ENCODE measurements at places on chromosomes 7 and 10.

DNA sequence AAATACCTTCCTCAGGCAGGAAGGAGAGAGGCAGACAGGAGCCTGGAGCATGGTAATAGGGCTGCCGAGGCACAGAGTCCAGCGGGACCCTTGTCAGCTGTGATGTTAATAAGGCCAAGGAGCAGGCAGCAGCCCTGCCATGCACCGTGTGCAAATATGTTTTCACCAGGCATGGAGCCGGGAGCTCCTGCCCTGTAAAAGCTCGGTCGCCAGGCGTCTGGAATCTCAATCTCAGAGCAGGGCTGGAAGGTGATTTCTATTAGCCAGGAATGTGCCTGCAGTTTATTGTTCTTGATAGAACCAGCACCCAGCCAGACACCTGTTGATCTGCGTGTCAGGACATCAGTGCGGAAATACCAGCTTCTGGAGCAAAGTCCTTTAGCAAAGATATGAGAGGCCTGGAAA lies 469.8 kb downstream of the GLRX3 start:
- DNase-seq = no peak
- H3K27me3 ChIP-seq = peaks cover 1% of the 10 kb centered on the region
- H3K36me3 ChIP-seq = no peaks in the 10 kb centered on the region
- no peak overlapping the region for H3K4me3 ChIP-seq
- H3K4me1 ChIP-seq = no peaks in the 10 kb centered on the region

DNA sequence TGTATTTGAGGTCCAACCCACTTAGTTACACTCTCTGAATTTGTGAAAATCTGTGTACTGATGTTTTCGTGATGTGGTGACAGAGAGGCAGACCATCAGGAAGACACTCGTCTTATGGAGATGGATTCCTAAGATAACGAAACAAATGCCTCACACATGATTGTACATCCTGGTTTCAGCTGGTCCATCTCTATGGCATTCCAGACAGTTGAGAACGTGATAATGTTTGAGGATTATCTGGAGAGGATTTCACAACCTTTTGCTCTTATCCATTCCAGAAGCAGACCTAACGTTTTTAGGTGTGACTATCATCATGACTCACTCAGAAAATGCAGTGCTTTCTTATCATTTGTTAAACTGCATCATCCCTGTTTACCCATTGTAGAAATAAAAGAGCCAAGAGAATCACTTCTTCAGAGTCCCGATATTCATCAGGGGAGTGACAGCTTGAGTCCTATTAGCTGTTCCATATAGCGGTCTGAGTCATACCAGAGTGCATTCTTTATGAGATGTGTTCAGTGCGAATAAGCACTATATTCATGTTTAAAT lies 74.5 kb downstream of the BMPER start:
- H3K4me1 ChIP-seq = no peaks in the 10 kb centered on the region
- H3K4me3 ChIP-seq = no peak overlapping the region
- no peak overlapping the region for H3K27ac ChIP-seq
- no peaks in the 10 kb centered on the region for H3K36me3 ChIP-seq
- H3K27me3 ChIP-seq = no peaks in the 10 kb centered on the region

DNA sequence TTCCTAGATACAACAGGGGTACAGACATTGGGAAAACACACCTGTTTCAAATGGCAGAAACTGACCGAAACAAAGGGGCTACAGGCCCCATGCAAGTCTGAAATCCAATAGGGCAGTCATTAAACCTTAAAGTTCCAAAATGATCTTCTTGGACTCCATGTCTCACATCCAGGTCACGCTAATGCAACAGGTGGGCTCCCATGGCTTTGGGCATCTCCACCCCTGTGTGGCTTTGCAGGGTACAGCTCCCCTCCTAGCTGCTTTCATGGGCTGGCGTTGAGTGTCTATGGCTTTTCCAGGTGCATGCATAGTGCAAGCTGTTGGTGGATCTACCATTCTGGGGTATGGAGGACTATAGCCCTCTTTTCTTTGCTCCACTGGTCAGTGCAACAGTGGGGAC lies 248.1 kb upstream of the RHOBTB1 start:
- no peaks in the 10 kb centered on the region for H3K4me1 ChIP-seq
- no peak overlapping the region for H3K4me3 ChIP-seq
- no peaks in the 10 kb centered on the region for H3K27me3 ChIP-seq
- no peak for DNase-seq

DNA sequence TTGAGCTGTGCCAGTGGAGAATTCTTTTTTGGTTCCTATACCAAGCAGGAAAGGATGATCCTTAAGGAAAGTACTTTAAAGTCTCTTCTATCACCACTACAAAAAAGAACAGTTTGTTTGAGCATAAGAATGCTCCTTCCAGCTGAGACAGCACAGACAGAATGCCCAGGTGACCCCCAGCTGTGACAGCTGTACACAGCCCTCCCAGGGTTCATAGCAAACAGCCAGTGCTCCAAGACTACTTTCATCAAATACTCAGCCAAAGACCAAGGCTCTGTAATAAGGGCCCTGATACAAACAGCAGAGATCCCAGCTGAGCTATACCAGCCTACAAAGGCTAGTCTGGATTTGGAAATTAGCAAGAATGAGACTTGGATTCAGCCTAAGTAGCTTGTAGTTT lies 65.7 kb downstream of the NXPH1 start:
- DNase-seq = no peak
- no peaks in the 10 kb centered on the region for H3K4me1 ChIP-seq
- H3K27me3 ChIP-seq = no peaks in the 10 kb centered on the region
- H3K36me3 ChIP-seq = no peaks in the 10 kb centered on the region
- no peak overlapping the region for H3K27ac ChIP-seq

DNA sequence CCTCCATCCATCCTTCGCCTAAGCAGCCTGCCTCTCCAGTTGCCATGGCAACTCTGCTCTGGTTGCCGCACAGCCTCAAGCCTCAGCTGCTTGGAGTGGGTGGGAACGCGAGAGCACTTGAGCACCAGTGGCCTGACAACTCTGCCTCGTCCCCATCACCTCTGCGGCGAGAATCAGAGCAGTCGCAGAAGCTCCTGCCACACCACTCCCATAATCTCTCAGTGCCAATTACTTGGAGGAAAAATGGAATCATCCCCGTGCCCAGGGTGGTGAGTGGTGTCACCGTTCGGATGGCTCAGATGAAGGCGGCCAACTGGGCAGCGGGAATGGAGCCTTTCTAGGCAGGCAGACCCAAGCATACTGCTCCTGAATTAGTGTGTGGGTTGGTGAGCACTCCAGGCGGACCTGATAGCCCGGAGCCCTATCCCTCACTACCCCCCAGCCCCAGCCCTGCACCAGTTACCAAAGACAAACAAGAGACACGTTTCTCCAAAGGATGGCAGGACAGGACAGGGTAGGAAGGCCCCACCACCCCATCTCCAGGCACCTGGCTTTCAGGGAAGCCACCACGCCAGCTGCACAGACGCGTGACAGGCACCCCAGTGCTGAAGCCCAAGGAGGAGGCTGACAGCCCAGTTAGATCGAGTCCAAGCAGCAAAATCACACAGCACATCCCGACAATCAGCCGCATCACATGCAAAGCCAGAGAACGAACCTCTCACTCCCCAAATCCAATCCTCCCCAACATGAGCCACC lies 335.4 kb downstream of the PTPRN2 start:
- H3K27ac ChIP-seq = no peak overlapping the region
- H3K4me1 ChIP-seq = no peaks in the 10 kb centered on the region
- H3K4me3 ChIP-seq = no peak overlapping the region
- no peaks in the 10 kb centered on the region for H3K27me3 ChIP-seq
- H3K36me3 ChIP-seq = no peaks in the 10 kb centered on the region

DNA sequence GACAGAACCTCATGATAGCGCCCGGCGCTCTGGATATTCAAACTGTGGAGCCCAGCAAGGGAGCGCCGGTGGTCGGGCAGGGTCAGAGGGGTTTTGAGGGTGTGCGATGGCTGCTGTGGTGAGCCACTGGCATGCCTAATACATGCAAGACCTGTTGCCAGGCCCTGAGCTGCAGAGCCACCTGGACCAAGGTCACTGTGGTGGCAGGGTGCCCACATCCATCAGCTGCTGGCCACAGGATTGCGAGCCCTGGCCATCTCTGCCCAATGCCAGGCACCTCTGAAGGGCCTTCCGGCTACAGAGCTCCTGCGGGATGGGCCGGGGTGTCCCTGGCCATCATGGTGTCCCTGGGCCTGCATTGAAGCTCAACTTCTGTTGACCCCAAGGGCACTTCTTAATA lies 123.0 kb upstream of the TNRC18 start:
- H3K4me1 ChIP-seq = peaks cover 7% of the 10 kb centered on the region
- H3K27ac ChIP-seq = no peak overlapping the region
- H3K27me3 ChIP-seq = no peaks in the 10 kb centered on the region
- no peaks in the 10 kb centered on the region for H3K36me3 ChIP-seq
- DNase-seq = no peak
- H3K4me3 ChIP-seq = no peak overlapping the region

DNA sequence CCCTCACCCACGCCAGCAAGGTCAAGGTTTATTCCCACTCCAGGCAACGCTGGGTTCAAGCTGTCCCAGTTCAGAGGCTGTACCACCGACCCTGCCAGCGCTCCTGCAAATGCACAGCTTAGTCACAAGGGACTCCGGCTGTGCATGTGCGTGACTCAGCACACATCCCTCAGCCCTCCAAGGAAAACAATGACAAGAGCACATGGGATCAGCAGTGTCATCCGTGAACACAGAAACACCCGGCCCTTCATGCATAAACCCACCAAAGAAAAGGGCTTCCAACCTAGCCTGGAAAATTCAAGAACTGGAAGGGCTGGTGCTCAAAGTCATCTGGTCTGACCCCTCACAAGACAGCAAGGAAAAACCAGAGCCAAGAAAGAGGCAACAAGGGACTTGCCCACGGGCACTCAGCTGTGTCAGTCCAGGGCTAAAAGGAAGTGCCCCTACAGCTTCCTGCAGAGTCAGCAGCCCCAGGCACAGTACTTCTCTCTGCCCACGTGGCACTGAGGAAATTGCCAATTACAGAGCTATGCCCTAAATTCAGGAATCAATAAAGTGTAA lies 106.1 kb downstream of the KCNMA1 start:
- H3K4me3 ChIP-seq = no peak overlapping the region
- no peak overlapping the region for H3K27ac ChIP-seq
- DNase-seq = no peak

DNA sequence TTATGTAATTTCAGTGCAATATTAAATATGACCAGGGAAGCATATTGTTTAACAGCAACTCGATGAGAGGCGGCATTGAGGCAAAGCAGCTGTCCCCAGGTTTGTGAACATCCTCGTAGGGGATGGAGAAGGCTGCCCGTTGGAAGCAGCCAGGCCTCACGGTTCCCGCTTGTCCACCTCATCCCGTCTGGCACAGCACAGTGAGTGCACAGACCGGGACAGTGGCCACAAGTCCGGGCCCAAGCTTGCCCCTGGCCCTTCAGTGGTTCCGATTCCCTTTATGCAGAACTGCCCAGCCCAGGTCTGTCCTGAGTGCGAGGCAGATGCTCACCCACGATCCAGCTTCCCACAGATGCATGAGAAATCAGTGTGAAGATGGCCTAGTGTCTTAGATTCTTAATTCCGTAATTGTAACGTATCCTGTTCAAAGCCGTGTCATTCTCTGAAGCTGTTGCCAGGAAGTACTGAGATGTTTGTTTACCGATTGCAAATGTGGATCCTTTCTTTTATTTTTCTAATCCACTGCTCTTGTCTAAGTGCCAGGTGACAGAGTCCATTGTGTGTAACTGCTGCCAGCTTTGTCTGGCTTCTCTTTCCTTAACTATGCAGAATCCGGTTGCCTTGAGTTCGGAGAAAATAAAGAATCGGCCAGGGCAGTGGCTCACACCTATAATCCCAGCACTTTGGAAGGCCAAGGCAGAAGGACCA lies 35.5 kb downstream of the PFKP start:
- H3K36me3 ChIP-seq = peaks cover 57% of the 10 kb centered on the region
- peaks cover 12% of the 10 kb centered on the region for H3K4me1 ChIP-seq
- no peak overlapping the region for H3K27ac ChIP-seq
- H3K27me3 ChIP-seq = no peaks in the 10 kb centered on the region
- H3K4me3 ChIP-seq = no peak overlapping the region

DNA sequence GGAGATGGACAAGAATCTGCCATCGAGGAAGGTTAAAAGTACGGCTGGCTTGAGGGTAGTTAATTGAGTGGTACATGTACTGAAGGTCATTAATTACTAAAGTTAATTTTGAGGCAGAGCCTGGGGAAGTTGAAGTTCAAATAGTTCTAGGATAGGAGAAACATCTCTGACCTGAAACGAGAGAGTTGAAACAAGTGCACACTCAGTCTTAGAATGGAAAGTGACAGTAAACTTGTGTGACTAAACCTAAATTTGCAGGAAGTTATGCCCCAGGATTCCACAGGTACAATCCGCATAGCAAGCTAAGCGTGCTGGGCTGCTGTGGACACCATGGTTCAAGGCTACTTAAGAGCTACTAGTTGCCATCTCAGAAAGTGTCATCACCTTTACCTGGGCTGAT lies 209.9 kb downstream of the CHCHD3 start:
- H3K4me1 ChIP-seq = peaks cover 9% of the 10 kb centered on the region
- no peak for DNase-seq
- H3K27me3 ChIP-seq = no peaks in the 10 kb centered on the region
- H3K36me3 ChIP-seq = peaks cover 10% of the 10 kb centered on the region
- H3K27ac ChIP-seq = no peak overlapping the region
- H3K4me3 ChIP-seq = no peak overlapping the region

- no peak overlapping the region for H3K4me3 ChIP-seq
- H3K27ac ChIP-seq = no peak overlapping the region
- no peaks in the 10 kb centered on the region for H3K27me3 ChIP-seq
- H3K36me3 ChIP-seq = no peaks in the 10 kb centered on the region
Observed at GRCh38 chr10:44576702-44577191, 191.8 kb upstream of the CXCL12 start.

- H3K27me3 ChIP-seq = peaks cover 3% of the 10 kb centered on the region
- peaks cover 5% of the 10 kb centered on the region for H3K4me1 ChIP-seq
- H3K27ac ChIP-seq = no peak overlapping the region
- H3K36me3 ChIP-seq = no peaks in the 10 kb centered on the region
- no peak for DNase-seq
- no peak overlapping the region for H3K4me3 ChIP-seq
Observed at GRCh38 chr10:25820874-25821273, 113.2 kb upstream of the MYO3A start.

DNA sequence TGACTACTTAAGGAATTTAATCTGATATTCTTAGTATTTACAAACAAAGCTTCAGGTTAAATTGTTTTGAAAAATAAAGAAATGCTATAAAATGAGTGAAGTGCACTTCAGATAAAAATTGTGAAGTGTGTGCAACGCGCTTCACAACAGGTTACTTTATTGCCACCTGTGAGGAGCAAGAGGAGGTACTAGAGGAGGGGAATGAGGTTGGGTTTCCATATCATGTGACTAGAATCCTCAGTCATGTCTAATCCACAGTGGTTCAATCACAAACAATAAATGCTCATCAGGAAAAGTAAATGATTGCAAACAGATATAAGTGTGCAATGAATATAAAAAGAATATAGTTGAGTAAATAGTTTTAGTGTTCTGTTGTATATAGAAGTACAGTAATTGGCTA lies 34.5 kb upstream of the CD36 start:
- H3K27me3 ChIP-seq = no peaks in the 10 kb centered on the region
- no peak overlapping the region for H3K4me3 ChIP-seq
- no peaks in the 10 kb centered on the region for H3K4me1 ChIP-seq
- DNase-seq = no peak
- no peak overlapping the region for H3K27ac ChIP-seq

GRCh38 chr7:1055956-1056784 lies 11.8 kb downstream of the GPR146 start:
- no peak for DNase-seq
- H3K4me1 ChIP-seq = peaks cover 29% of the 10 kb centered on the region
- no peaks in the 10 kb centered on the region for H3K27me3 ChIP-seq
- no peak overlapping the region for H3K27ac ChIP-seq
- H3K36me3 ChIP-seq = peaks cover 1% of the 10 kb centered on the region
